ENCODE measurements at places on chromosomes 4 and X.

DNA sequence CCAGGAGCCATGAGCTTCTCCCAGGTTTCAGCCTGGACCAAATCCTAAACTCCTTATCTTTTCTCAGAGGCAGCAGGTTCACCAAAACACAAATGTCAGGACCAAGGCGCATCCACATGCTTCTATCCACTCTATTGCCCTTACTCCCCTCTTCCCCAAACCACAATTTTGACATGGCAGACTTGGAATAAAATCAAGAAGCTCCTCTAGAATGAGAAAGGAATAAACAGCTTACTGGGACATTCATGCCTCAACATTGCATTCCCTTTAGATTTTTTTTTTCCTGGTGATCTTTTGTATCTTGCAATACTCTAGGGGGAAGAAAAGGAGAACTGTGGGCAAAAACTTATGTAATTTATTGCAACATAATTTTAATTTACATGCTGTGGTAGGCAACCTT is 119.1 kb downstream of the TSPAN5 start:
- no peak for DNase-seq

DNA sequence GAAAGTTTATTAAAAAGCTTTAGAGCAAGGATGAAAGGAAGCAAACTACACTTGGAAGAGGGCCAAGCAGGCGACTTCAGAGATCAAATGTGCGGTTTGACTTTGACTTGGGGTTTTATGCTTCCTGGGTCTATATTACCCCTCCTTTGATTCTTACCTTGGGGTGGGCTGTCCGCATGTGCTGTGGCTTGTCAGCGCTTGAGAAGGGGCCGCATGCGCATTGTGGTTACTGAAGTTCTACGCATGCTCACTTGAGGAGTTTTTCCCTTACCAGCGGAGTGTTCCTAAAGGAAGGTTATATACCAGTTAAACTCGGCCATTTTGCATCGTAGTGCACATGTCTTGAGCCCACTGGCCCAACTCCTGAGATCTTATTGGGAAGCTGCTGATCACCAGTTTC is 9.9 kb downstream of the ZNF157 start:
- DNase-seq: no peak

- no peak for DNase-seq
Measured at GRCh38 chr4:22802876-22803275, 110.1 kb downstream of the GBA3 start.

DNA sequence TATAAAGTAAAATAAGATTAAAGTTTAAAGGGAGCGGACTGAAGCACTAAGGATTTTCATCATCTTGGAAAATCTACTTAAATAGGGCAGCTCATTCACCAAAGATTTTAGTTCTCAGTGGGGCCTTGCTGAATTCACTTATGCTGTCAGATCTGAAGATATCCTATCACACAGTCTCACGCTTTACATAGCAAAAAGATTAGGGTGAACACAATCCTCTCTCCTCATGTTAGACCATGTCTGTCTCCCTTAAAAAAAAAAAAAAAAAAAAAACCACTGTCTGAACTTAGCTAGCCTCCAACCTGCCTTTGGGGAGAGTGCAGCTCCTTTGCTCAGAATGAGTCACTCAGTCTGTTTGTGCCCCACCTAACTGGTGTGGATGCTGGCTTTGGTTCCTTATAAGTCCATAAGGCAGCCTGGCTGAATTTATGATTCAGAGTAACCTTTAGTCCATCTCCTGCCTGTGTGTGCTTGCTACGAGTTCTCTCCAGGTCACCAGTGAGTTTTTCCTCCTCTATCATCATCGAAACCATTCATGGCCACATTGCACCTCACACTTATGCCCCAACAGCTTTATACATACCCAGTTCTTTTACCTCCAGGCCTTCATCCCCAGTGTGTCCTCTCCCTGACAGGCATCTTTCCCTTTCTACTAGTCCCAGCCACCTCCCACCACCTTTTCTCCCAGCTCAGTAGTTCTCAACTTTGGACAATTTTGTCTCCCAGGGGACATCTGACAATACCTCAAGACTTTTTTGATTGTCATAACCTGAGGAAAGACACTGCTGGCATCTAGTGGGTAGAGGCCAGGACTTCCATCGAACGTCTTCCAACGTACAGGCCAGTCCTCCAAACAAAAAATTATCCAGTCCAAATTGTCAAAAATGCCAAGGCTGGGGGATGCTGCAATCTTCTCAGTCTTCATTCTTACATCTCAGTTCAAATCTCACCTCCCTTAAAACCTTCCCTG is 220.7 kb upstream of the EMCN start:
- no peak for DNase-seq

DNA sequence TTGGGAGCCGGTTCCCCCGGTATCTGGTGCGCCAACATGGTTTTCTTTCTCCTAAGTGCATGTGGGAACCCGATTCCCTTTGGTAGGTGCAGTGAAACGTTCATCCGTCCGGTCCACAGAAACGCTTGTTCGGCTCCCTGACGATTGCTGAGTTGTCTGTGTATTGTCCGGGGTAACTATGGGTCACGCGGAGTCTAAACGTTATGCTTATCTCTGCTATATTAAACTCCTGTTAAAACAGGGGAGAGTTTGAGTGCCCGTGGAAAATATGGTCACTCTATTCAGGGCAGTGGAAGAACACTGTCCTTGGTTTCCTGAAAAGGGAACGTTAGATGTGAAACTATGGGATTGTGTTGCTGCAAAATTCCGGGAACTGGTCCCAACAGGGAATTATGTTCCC is 32.4 kb upstream of the MGST2 start:
- DNase-seq: no peak

DNA sequence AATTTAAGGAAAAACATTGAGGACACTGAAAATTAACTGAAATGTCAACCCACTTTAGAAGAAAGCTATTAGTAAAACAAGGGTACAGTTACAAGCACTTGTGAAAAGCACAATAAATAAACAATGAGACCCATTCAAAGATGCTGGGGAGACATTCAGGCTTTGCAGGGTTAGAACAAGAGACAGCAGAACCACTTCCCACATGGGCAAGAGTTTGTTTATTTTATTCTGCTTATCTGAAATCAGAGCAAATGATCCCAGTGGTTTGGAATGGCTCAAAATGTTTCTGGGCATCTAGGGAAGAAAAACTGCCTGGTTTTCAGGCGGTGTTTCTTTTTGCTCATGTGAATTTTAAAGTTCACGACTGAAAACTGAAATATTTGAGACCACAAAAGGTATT is 42.4 kb downstream of the PPP3CA start:
- no peak for DNase-seq

- DNase-seq: no peak
Measured at GRCh38 chrX:14817571-14817970, 55.3 kb downstream of the FANCB start.

- no peak for DNase-seq
Measured at GRCh38 chrX:76821276-76821675, 393.8 kb downstream of the MAGEE1 start.

All from omental fat pad (tissue), 4 donors.